ENCODE measurements at places on chromosomes 1 and 21.

GRCh38 chr1:12166834-12167492 is at the start of gene TNFRSF1B:
TNFRSF1B (plus strand) TSS chr1:12166991; CDS start chr1:12167092, 101 bp downstream.
- no peak for DNase-seq

DNA sequence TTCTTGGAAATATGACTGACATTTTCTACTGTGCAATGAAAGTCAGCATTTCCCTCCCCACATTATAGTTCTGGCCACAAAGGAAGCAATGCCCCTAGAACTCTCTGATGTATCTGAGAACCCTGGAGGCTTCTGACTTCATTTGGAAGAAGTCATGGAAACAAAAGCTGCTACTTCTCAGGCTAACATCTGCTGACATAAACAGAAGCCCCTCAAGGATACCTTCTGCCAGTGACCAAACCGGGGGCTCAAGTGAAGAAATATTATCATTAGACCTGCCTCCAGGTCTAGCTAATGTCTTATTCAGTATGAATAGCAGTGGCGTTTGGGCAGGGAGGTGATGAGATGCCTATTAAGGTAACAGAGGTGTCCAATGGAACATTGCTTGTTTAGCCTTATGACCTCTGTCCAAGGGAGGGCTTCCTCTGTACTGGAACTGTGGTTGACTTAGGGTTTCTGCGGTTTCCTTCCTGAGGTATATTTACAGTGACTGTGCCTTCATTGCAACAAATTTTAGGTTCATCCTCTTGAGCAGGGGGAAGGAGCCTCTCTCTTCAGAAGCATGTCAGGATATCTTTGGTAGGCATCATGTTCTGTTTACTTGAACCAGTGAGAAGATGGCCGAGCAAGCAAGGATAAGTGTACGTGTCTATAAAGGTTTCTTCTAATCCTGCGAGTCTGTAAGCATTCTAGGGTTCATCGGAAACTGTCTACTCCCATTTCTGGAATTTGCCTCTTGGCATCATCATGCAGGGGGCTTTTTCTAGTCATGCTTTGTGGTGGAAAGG is 161.7 kb downstream of the PBX1 start:
- DNase-seq: no peak

- DNase-seq: no peak
These were observed 268.8 kb upstream of the NR5A2 start for GRCh38 chr1:199758626-199759255.

DNA sequence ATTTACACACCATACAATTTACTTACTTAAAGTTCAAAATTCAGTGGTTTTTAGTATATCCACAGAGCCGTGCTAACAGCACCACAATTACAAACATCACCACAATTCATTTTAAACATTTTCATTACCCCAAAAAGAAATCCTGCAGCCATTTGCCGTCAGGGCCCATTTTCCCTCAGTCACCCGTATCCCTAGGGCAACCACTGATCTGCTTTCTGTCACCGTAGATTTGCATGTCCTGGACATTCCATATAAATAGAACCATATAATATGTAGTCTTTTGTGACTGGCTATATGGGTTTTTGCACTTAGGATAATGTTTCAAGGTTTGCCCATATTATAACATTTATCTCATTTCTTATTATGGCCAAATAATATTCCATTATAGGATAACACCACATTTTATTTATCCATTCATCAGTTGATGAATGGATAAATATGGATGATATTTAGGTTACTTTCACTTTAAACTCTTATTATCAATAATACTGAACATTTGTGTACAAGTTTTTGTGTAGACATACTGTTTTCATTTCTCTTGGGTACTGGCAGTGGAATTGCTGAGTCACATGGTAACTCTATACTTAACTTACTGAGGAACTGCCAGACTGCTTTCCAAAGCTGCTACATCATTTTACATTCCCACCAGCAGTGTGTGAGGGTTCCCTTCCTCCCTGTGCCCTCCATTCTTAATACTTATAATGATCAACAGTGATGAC is 68.9 kb downstream of the ST3GAL3 start:
- DNase-seq: no peak

DNA sequence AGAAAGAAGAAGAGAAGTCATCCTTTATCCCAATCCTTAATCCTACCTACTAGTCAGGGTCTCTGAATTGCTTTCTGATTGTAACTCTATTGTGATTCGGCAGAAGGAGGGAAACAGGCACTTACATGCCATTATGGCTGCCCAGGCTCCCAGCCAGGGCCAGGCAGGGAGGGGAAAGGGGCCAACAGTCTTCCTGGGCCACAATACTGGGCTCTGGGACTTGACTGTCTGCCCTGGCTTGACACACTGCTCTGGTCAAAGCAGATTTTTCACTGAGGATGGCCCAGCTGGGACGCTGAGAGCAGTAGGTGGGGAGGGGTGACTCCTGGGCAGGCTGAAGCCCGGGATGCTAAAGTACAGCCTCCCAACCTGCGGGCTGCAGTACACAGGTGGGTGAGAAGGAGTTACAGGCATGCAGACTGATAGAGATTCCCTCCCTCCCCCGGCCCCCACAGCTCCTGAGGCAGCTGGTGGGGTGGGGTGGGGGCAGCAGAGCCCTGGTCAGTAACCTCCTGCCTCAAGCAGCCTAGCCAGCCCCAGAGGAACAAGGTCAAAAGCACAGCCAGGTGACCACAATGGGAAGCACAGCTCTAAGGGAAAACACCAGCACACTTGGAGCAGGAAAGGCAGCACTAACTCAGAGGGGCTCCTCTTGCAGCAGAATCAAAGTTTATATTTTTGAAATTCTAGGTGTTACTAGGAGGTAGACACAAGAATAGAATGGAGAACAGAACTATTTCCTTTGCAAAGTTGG is 25.3 kb downstream of the KCND3 start:
- no peak for DNase-seq

- no peak for DNase-seq
These were observed 8.9 kb upstream of the ZNF326 start for GRCh38 chr1:89986020-89986419.

DNA sequence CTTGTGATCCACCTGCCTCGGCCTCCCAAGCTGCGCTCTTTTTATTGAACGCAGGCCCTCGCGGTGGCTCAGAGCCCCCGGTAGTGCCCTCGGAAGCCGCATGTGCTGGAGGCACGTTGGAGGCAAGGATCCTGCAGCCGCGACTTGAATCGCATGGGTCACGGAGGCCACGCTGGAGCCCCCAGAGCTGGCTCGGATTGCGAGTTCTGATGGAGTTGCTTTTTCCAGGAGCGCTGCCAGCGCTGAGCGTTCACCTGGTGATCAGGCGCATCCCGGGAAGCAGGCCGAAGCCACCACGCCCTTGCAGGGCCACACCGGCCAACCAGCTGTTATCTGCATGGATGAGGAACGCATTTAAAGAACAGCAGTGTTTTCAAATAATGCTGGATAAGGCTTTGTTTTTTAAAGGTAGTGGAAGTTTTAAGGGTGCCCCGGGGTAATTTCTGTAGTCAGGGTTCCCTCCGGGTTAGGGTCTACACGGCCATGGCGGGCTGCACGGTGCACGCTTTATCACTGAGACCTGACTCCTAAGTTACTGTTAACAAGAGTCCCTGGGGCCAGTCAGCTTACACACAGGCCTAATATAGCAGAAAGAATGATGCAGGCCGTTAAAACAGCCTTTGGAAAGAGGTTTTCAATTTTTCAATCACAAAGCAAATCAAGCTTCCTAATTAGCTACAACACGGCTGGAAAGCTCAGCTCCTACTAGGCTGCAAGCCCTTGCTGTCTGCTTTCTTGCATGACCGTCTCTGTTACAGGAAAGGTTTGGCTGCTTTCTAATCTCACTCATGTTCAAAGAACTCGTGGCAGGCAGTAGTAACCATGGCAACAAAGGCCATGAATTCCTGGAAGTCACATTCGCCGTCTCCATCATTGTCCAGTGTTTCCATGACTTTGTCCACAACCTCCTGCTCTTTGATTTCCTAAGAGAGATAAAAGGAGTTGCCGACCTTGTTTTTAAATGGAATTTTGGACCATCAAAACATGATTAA is 6.0 kb downstream of the S100B start:
- no peak for DNase-seq

- no peak for DNase-seq
These were observed 32.8 kb downstream of the LHX4 start for GRCh38 chr1:180262628-180263488.

DNA sequence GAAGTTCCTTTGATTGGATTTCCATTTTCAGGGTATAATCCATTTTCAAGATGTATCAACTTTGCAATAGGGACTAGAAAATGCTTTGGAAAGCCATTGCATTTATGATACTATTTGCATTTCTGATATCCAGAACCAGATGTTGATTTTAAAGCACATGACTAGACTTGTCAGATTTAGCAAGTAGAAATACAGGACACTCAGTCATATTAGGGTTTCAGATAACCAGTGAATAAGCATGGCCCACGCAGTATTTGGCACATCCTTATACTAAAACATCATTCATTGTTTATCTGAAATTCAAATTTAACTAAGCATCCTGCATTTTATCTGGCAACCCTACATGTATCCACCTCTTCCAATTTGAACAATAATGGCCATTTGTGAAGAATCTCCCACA is 113.3 kb upstream of the DPT start:
- DNase-seq: no peak

GRCh38 chr1:5885471-5886139 is 106.6 kb downstream of the NPHP4 start:
- no peak for DNase-seq

DNA sequence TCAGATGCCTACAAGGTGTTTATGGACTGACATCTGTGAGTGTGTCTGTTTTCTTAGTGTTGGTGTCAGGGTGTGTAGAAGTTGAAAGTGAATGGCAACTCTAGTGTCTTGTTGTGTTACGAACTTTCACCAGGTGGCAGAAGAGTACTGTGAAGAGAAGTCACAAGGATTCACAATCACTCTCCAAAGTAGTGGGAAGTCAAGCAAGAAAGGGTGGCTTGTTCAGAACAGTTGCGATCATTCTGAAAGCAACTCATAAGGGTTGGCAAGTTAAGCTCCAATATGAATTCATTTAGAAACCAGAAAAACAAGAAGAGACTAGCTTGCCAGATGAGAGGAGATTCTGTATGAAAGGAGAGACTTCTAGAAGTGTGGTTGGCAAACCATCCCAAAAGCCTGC is 86.1 kb downstream of the FASLG start:
- DNase-seq: no peak

DNA sequence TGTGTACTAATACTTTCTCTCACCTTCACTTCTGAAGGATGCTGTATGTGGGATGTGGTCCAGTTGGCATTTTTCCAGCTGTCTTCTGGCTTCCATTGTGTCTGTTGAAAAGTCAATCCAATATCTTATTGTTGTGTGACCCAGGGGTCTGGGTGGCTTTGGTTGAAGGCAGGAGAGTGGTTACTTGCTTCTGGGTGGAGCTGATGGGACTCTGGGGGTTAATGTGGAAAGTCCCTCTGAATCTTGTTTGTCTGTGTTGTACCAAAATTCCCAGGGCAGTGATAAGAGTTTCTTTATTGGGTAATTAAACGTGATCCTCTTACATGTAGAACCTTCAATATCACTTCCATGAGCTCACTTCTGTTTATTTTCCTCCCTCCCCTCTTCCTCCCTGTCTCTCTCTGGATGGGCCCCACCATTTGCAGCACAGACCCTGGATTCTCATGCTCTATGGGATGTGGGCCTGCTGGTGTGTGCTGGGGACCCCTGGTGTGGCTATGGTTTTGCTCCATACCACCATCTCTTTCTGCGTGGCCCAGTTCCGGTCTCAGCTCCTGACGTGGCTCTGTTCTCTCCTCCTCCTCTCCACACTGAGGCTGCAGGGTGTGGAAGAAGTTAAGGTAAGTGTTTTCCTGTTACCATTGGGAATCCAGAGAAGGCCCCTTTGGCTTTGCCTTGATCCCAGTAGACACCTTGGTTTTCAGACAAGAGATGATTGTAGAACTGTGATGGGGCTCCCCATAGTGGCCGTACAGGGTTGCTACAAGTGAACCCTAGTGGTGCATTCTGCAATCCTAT is 71.5 kb downstream of the HHAT start:
- DNase-seq: no peak

GRCh38 chr1:150543500-150544143 is 5.6 kb upstream of the ADAMTSL4 start:
- DNase-seq: no peak

DNA sequence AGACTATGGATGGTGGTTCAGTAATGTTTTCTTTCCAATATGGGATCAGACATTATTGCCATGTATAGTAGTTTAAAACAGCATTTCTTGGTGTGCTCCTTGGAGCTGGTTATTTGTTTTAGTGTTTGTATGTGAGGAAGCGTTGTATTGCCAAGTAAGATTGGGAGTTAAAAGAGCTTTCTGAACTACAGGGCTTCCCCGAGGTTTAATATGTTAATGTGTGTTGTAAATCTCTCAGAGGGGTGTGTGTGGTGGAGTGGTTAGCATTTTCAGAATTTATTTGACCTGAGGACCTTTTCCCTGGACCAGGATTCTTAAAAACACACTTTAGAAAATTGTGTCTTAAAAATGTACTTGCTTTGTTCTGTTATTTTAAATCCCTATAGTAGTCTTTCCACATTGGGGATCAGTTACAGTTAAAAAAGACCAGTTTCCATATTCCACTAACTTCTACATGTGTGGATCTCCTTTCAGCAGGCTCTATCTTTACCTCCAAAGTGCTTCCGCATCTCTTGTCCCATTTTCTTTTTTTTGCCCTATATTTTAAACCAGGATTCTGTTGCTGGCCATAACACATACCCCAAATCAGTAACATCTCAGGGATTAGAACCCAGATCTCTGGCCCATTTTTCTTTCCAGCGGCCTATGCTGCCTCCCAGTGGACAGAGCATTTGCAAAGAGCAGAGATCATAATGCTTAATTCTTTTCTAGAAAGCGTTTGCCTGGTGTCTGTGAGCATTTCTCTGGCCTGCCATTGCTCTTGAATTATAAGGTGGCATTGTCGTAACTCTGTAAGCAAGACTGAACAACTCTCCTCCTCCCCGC is 58.6 kb downstream of the PBX1 start:
- no peak for DNase-seq

GRCh38 chr1:156618853-156619581 is at the start of gene HAPLN2:
HAPLN2 (plus strand) TSS chr1:156619415; CDS start chr1:156623491, 4,076 bp downstream.
- no peak for DNase-seq

DNA sequence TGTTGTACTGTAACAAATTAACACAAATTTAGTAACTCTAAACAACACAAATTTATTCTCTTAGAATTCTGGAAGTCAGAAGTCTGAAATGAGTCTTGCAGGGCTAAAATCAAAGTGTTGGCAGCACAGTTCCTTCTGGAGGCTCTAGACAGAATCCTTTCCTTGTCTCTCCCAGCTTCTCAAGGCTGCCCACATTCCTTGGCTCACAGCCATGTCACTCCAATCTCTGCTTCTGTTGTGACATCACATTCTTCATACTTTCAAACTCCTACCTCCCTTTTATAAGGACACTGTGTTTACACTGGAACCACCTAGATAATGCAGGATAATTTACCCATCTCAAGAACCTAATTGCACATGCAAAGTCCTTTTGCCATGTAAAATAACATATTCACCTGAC is 225.0 kb upstream of the PRMT6 start:
- no peak for DNase-seq

- no peak for DNase-seq
These were observed 57.6 kb upstream of the CD34 start for GRCh38 chr1:207968521-207969009.

GRCh38 chr1:107291987-107292386 is 151.1 kb downstream of the NTNG1 start:
- DNase-seq: no peak

- no peak for DNase-seq
These were observed 6.0 kb upstream of the PLA2G2C start for GRCh38 chr1:20192364-20192763.
